ENCODE measurements at places on chromosomes 2 and 18.
A peak's percentile ranks its signal among the peaks of the same experiment; 100 is the strongest.

- no peak for DNase-seq
Observed at GRCh38 chr2:161102770-161103450, 57.3 kb upstream of the TANK start.

GRCh38 chr2:144357623-144358373 is 162.1 kb downstream of the ZEB2 start:
- no peak for DNase-seq

GRCh38 chr2:19899985-19900930 is 1.5 kb downstream of the TTC32 start:
- no peak for DNase-seq

DNA sequence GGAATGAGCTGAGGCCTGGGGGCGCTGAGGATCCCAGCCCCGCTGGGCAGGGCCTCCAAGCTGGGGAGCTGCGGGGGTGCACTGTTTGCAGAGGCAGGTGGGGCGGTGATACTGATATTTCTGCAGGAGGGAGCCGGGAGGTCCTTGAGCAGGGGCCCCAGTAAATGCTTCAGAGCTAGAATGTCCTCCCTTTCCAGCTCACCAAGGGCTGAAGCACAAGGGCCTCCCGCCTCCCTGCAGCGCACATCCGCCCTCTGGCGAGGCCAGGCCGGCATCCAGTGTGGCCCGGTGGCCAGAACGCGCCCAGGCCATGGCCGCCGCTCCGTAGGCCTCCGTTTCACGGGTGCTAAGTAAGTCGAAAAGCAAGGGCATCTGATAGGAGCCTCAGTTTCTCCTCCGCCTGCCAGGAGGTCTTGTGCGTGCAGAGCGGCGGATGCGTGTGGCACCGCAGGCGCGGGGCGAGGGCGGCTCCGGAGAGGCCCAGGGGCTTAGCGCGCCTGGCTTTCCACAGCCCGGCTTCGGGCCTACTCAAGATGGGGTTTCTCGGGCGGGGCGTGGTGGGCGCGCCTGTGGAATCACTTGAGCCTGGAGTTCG is 29.5 kb upstream of the CHMP1B start:
- DNase-seq: no peak

DNA sequence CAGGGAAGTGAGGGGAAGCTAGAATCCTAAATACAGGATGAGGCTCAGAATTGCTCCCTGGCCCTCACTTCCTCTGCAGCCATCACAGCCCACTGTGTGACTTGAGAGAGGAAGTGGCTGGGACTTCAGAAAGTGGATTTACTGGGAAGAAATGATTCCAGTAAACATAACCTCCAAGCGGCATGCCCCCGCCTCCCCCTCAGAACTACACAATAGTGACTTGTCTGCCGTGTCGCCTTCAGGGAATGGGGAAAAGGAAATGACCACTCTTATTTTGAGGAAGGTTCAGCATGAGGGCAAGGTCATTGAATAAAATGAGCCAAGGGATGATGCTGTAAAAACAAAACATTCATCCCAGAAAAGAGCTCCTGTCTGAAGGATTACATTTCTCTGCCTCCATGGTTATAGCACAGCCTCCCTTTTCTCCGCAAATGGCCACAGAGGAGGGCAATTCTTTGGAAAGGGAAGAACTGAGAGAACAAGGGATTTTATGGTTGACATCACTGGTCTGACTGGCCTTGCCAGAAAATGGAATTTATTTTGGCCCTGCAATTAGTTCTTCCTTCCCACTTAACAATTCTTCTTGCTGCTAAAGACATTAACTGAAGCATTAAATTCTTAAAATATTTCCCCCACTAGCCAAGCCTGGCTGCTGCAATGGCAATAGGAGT is 78.9 kb upstream of the DAPL1 start:
- DNase-seq: no peak

GRCh38 chr2:99448556-99448955 is 41.3 kb downstream of the REV1 start:
- DNase-seq: no peak

DNA sequence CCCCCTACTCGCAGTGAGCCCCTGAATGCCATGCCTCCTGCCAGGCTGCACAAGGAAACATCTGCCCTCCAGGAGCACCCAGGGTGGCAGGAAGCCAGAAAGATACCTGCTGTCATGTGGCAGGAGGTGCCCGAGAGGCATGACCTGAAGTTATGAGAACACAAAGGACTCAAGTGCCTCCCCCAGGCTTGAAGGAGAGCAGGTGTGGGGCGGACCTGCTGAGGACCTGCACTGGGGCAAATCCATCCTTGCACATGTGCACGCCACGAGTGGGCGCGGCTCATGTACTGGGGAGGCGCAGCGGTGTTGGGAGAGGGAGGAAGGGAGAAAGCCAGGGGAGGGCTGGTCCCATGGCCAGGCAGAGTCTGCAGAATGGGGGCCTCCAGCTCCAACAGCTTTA is 26.9 kb downstream of the SDC1 start:
- DNase-seq: no peak

DNA sequence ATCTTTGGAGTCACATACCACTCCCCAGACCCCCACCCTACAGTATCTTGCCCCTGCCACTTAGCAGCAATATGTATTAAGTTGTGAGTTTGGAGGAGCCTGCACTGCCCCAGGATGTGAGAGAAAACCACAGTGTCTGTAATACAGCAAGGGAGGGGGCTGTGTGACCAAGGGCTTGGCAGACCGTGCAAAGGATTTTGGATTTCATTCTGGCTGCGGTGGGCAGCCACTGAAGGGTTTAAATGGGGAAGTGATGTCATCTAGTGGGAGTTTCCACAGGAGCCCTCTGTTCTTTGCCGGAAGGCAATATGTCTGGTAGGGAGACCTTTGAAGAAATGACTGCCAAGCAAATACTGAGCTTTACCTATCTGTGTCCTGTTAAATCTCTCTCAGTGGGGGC is 202.4 kb downstream of the FHOD3 start:
- DNase-seq: no peak

DNA sequence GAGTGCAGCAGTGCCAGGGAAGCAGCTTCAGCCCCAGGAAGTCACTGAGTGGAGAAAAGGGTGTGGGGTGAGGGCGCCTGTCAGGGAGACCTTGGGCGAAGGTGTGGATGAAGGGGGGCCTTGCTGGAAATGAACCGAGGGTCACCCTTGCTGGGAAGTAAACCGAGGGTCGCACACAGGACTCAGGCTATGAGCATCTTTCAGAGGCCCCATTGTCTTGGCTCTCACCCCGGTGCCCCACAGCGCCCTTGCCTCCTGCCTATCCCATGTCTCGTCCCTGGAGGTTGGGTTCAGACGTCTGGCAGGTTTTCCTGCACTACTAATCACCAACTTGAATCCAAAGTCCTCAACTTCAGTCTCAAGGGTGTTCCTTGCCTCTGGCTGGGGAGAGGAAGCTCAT is 122.8 kb upstream of the PXDN start:
- DNase-seq: peak; percentile 13

GRCh38 chr18:79785831-79786230 is 11.9 kb upstream of the KCNG2 start:
- DNase-seq: no peak

DNA sequence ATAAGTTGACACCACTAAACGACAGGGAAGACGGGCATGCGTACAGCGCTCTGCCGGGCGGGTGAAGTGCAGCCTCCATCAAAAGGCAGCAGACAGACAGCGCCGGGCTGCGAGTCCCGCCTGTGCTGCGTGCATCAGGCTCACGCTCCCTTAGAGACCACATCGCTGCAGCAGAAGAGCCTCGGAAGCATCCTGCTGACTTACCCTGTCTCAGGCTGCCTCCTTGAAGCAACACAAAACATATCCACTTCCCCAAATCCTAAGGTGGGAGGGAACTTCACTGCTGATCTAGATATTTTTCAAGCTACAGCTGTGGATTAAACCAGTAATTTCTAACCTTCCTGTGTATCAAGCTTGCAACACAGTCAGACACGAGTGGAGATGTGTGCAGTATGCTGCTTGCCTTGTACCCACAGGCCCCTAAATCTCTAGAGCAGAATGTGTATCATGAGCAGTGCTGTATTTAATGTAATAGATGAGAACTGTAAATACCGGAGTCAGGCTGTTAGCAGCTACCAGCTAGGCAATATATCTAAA is 6.4 kb downstream of the MYT1L start:
- DNase-seq: peak; percentile 68

- DNase-seq: peak; percentile 98
Observed at GRCh38 chr2:216114714-216115531, 5.8 kb downstream of the XRCC5 start.

- DNase-seq: no peak
Observed at GRCh38 chr18:42229211-42230210, 274.5 kb downstream of the PIK3C3 start.

GRCh38 chr2:240170354-240170735 is 29.9 kb upstream of the OTOS start:
- DNase-seq: no peak

DNA sequence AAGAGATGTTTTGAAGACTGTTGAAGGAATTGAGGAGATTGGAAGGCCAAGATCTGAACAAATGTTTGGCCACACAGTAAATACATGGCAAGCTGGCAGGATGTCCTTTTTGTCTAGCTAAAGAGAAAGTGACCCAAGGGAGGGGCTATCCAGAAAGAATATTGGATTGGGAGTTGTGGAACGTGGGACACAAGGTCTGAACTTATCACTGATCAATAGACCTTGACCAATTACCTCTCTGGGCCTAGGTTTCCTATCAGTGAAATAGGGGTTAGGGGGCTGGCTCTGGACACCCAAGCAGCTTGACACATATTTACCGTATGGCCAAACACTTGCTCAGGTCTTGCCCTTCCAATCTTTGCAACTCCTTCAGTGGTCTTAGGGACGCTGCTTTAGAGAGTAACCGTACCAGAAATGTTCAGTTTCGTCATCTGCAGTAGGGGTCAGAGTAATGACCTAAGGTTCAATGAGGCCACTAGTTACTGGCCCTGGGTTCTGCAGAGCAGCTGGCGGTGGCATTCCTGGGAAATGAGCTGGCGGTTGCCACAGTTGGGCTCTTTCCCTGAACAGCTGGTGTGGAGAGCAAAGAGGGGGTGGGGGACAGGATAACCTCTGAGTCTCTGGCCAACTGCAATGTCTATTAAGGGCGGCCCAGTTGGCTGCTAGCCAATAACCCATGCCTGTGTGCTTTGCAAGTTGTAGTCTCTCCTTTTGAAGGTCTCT is 70.1 kb upstream of the STPG4 start:
- peak; percentile 53 for DNase-seq

- DNase-seq: no peak
Observed at GRCh38 chr2:127051116-127052056, 55.6 kb downstream of the BIN1 start.

GRCh38 chr18:57843386-57843785 is 40.3 kb upstream of the ATP8B1 start:
- no peak for DNase-seq

DNA sequence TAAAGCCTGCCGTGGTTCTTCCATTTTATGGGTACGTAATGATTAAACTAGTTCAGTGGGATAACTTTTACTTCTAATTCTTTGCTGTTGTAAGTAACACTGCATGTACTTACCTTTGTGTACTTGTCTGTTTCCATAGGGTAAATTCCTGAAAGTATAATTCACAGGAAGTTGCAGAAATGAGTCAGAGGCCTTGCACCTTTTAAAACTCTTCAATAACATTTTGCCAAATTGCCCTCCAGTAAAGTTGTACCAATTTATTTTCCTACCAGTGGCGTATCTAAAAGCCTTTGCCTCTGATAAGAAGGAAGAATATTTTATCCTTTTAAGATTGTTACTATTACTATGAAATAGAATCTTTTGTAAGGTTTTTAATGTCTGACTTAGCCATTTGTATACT is 65.1 kb downstream of the CAB39 start:
- DNase-seq: no peak

DNA sequence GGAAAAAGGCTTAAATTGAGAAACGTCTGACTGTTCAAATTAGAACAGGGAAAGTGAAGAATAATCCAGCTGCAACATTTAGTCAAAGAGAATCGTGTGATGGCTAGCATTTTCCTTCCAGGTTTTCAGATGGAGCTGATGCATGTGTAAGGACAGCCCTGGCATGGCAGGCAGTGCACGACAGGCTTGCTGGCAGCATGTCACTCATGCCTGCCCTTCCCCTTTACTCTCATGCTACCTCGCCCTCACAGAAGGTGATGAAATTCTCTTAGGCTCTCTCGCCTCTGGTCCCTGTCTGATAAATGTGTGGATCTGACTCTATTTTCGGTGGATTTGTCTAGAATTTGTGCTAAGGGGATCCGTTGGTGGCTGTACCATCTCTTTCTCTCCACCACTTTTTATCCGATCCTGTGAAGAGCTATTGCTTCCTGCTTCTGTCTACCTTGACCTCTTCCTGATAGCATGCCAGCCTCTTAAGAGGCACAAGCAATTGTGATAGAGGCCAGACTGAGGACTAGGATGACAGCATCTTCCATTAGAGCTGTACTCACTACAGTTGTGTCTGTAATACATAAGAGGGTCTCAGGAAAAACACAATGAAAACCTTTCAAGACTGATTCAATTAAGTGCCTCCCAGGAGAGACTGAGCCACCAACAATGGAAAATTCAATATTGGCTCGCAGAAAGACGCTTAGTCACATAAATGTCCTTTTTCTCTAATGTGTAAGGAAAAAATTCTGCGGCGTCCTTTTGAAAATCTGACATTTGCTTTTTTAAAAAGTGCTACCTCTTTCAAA is 65.6 kb upstream of the NOSTRIN start:
- peak; percentile 39 for DNase-seq

DNA sequence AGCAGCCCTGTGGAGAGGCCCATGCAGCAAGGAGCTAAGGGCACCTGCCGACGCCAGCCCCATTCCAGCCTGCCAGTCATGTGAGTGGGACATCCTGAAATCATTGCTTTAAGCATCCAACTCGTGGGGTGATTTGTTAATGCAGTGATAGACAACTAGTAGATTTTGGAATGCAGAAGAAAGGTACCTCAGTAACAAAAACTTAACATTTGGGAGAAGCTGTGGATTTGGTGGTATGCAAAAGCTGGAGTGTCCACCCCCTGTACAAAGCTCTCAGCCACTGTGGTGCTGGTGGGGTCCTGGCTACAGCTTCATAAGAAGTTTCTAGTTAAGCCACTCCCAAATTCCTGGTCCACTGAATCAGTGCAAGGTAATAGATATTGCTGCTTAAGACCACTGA is 37.2 kb upstream of the GNAL start:
- no peak for DNase-seq

GRCh38 chr18:45976974-45977373 is 9.8 kb upstream of the EPG5 start:
- no peak for DNase-seq

- DNase-seq: no peak
Observed at GRCh38 chr2:239544918-239545465, 144.2 kb upstream of the HDAC4 start.

GRCh38 chr2:28607730-28608499 is 112.1 kb downstream of the PLB1 start:
- peak; percentile 32 for DNase-seq
